Stimulated activated CD4-positive, alpha-beta T cell treated with anti-CD3 and anti-CD28 coated beads, Interleukin-4, amount 100 ng/mL, for 4 hours (primary cell): ENCODE measurements at places on chromosomes 1 and 21.

GRCh38 chr1:1239227-1239613, 7.2 kb downstream of the B3GALT6 start:
- no peak for DNase-seq

DNA sequence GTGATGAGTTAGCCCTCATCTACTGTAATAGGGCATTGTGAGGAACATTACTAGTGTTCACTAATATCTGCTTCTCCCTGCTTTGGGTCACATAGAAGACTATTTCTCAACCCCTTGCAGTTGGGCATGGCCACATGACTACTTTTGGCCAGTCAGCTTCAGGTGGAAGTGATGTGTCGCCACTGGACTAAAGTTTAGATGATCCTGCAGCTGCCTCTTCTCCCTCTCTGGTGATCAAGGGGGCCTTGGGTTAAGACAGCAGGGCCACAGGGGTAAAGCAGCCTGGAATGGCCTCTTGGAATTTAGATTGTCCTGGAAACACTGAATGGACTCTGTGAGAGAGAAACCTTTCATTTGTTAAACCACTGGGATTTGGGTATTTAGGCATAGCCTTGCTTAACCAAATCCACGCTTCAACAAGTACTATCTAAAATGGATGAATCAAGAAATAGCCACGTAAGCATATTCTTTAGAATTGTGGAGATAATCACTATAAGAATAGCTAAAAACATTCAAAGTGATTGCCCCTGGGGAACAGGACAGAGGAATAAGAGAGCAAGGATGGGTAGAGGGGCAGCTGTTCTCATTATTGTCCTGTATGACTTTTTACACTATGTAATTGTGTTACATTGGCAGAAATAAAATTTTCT, 41.2 kb downstream of the OPRD1 start:
- DNase-seq, result no peak

GRCh38 chr1:119735217-119735616, 23.5 kb downstream of the PHGDH start:
- DNase-seq, result no peak

DNA sequence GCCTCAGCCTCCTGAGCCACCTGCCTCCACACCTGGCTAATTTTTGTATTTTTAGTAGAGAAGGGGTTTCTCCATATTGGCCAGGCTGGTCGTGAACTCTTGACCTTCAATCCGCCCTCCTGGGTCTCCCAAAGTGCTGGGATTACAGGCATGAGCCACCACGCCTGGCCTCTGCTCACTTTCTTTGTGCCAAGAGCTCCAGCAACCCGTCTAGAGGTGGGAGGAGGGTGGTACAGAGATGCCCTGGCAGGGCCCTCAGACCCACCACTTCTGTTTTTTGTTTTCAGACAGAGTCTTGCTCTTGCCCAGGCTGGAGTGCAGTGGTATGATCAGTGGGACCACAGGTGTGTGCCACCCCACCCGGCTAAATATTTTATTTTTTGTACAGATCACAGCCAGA, 6.9 kb upstream of the SYNC start:
- no peak for DNase-seq

DNA sequence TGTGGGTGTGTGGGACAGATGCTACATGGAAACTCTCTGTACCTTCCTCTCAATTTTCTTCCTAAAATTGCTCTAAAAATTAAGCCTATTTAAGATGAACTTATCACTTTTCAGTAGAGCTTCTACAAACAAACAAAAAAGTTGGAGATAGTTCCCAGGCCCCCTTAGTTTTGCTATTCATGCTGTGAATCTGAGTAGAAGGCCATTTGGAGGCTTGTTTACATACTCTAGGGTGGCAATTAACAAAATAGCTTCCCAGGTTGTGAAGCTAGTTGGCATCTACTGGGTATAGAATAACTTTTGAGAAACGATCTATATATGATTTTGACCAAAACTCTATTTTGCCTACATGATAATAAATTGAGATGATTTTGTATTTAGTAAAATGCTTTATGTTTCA, 541.4 kb upstream of the B3GALT2 start:
- DNase-seq, result no peak

DNA sequence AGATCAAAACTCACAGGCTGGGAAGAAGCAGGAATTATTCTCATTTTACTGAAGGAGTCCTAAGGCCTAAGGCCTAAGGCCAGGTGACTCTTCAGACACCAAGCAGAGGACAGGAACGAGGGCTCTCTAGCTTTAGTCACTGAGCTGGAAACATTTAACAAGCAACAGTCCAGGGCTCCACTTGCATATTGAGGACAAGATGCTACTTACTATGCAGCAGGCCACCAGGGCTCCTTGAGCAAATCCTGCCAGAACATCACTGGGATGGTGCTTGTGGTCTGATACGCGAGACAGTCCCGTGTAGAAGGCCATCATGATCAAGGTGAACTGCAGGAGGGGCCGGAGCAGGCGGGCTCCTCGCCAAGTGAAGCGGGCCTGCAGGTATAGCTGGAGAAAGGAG, 67.6 kb downstream of the PLPP3 start:
- DNase-seq, result no peak

DNA sequence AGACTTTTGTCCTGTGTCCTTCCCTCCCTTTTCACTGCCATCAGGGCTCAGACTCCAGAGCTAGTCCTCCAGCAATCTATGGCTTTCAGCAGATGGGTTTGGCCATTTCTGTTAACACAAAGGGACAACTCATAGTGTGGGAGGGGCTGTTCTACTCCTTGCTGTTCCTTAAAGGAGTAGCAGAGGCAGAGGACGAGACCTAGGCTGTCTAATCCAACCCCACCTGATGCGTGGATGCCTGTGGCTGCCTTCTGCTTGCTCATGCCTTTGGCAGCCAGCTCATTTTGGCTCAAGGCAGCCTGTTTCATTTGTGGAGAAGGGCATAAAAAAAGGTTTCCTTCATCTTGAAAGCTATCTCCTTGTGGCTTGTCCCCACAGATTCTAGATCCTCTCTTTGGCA, 27.0 kb downstream of the MFSD2A start:
- no peak for DNase-seq

GRCh38 chr1:13585612-13585991, 2.0 kb downstream of the PDPN start:
- DNase-seq, result no peak

DNA sequence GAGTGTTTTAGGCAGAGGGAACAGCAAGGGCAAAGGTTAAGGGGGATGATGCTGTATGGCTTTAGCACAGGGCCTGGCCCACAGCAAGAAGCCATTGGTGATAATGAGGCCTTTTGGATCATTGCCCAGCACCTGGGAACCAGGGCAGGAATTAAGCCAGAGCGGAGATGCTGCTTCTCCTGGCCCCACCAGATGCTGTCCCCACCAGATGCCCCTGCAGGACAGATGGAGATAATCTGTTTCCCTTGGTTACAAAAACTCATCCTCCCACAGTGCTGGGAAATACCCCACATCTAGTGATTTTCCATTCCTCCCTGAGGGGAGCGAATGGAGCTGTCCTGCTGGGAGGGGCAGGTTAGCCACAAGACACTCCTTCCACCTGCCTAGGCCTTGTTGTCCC, 18.8 kb downstream of the OPRD1 start:
- no peak for DNase-seq

DNA sequence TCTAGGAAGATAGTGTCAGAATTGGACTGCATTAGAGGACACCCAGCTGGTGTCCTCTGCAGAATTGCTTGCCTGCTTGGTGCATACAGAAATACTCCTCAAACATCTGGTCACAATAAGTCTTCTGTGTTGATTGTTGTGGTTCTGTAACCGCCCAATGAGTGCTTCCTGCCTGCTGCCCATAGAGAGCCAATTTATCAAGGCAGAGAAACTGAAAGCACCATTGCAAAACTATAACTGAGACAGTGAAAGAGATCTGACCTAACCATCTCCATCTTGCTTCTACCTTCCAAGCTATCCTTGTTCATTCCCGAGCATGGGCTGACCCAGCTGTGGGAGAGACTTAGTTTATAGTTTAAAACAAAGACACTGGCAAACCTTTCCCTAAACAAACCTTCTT, 462.4 kb upstream of the RGS18 start:
- no peak for DNase-seq

GRCh38 chr1:206544562-206545257, 37.4 kb downstream of the RASSF5 start:
- DNase-seq, result peak; percentile 80

- peak; percentile 38 for DNase-seq
Observed at GRCh38 chr1:226990133-226990716, 50.1 kb downstream of the COQ8A start.

- DNase-seq, result no peak
Observed at GRCh38 chr21:39020751-39021477, 162.3 kb downstream of the PSMG1 start.

DNA sequence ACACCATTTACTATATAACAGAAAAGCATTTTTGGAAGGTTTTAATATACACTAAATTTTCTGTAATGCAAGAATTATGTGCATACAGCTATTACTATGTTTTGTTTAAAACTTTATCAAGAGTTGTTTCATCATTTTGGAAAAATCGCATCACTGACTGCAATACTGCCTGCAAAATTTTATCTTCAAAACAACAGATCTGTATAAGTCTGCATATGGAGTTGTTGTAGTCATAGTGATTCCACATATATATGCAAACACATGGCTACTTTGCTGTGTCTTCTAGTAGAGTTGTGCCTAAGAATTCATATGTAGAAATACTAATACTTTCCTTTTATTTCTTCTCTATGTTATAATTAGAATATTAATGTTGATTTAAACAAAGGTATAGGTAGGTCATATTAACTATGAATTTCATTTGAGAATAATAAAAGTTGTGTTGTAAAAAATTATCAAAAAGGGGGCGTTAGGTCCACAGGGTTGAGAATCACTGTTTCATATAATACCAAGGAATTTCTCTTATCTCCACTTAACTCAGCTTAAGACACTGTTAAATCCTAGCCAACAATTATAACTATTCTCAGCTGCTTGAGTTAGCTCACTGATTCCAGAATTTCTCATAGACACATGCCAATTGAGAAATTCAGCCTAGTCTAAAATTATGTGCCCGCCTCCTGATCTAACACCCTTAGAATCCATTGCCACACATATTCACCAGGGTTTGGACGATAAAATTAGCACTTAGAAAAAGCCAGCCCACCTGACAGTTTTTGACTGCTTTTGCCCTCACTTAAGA, 22.9 kb upstream of the LAMC1 start:
- no peak for DNase-seq

DNA sequence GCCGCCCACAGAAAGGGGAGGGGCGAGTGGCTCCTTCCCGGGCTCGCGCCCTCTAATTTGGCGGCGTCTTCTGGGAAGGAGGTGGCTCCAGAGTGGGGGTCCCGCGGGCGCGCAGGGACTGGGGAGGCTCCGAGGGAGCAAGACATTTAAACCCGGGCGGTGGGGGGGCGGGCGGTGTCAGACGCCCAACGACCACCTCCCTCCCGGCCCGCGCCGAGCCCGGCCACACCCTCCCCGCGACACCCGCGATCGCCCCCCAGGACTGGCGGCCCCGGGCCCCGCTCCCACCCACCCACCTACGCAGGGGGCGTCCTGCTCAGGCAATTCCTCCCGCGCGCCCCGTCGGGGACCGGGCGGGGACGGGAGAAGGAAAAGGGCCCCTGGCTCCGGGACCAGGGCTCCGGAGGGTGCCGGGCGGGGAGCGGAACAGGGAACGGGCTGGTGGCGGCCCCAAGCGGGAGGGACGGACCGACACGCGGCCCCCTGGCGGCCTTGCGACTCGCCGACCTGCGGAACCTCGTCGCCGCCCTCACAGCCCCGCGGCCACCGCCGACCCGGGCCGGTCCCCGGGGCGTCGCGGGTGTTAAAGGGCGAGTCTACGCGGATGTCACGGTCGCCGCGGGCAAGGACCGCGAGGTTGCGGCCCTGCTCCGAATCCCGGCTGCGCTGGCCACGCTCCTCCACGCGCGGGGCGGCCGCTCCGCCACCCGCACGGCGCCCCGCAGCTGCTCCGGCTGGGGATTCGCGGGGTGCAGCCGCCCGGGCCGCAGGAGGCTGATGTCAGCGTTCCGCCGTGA, 94.0 kb upstream of the FMN2 start:
- DNase-seq, result peak; percentile 5

- DNase-seq, result no peak
Observed at GRCh38 chr1:29676496-29676895, 440.2 kb downstream of the PTPRU start.

DNA sequence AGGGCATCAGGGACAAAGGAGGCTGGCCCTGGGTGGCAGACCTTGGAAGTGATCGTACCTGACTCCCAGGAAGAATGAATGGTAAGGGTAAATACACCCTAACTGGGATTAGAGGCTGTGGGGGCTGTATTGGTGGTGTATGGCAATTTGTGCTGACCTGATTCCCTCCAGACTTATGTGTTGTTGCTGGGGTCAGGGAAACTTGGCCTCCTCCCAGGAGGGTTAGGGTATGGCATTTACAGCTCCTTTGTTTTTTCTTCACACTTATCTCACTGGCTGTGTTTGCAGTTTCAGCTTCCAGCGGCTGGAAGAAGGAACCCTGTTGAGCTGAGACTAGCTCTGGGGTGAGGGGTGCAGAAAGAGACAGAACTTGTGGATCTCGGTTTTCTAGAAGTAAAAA, 8.2 kb downstream of the VANGL1 start:
- DNase-seq, result no peak

DNA sequence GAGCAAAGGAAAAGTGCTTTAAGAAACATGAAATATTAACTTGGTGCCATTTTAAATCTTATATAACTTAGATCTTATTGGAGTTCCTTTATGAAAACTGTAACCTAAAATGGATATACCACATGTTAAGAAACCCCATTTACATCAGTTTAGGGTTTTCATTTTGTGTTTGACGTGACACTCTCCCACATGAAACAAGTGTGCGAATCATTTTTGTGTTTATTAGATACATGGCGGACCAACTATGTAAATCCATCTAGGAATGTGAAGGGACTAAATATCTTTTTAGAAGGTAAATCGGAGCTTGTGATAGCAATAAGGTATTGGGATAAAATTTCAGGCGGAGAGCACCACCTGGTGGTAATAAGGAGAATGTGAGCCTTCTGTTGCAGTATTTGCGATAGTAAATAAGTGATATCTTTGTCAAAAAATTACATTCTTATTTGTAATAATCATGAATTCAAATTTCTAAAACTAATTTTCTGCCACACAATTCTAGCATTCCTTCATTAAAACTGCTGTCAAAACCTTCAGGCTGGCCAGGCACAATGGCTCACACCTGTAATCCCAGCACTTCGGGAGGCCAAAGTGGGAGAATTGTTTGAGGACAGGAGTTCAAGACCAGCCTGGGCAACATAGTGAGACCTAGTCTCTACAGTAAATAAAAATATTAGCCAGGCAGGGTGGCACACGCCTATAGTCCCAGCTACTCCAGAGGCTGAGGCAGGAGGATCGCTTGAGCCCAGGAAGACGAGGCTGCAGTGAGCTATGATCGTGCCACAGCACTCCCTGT, 31.3 kb downstream of the SMAP2 start:
- DNase-seq, result peak; percentile 32

DNA sequence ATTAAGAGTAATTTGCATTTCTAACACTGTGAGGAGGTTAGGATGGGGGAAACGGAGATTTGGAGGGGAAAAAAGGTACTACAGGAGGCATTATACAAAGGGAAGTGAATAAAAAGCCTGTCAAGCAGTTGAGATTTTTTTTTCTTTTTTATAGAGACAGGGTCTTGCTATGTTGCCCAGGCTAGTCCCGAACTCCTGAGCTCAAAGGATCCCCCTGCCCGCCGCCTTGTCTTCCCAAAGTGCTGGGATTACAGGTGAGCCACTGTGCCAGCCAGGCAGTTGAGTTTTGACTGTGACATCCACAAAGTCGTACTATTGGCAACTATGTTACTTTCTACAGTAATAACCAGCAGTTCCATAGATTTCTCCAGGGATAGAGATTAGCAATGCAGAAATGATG, 2.6 kb downstream of the CLCC1 start:
- DNase-seq, result no peak
